Astrocyte of the hippocampus (primary cell): ENCODE measurements at places on chromosomes 5 and 9.
A peak's percentile ranks its signal among the peaks of the same experiment; 100 is the strongest.

- peak; percentile 87 for DNase-seq
These were observed 39.0 kb upstream of the OSMR start for GRCh38 chr5:38806775-38807258.

GRCh38 chr5:86974955-86975354 is 292.7 kb upstream of the RASA1 start:
- no peak for DNase-seq

DNA sequence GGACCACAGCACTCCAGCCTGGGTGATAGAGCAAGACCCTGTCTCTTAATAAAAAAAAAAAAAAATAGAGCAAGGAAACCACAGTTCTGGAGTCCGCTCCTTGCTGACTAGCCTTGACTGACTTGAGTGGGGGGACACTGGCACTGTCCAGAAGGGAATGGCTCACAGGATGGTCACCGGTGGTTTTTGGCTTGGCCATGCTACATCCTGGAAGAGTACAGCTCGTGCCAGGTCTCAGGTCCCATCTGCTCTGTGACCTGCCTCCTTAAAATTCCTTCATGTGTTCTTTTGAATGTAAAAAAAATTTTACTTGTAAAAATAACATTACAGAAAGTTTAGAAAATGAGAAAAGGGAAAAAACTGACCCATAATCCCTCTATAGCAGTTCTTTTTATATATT is 5.6 kb downstream of the NANS start:
- no peak for DNase-seq

- DNase-seq, result peak; percentile 27
These were observed at the start of gene GRIN3A for GRCh38 chr9:101738566-101739183. Gene GRIN3A, minus strand, starts transcription at chr9:101738647. Its CDS starts 668 bp downstream, at chr9:101737979.

- peak; percentile 40 for DNase-seq
These were observed 109.5 kb downstream of the PALM2AKAP2 start for GRCh38 chr9:109889456-109889855.

GRCh38 chr5:43227655-43228054 is 35.6 kb downstream of the NIM1K start:
- DNase-seq, result peak; percentile 60

DNA sequence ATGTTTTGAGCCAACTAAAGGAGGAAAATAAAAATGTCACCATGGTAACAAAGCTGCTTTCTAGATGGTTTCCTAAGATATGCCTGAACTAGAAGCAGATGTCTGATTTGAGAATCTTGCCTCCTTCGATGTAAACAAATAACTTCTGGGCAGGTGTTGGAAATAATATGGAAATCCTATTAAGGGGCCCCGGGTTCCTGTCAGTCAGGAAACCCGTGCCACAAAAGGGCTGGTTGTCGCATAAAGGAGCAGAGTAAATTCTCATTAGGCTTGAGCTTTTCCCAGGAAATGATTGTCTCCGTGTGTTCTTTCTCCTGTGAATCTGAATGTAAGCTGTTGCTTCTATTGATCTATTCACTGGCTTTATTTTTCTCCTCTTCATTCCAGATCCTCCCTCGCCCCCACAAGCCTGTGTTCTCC is 90.8 kb downstream of the TLE4 start:
- no peak for DNase-seq

DNA sequence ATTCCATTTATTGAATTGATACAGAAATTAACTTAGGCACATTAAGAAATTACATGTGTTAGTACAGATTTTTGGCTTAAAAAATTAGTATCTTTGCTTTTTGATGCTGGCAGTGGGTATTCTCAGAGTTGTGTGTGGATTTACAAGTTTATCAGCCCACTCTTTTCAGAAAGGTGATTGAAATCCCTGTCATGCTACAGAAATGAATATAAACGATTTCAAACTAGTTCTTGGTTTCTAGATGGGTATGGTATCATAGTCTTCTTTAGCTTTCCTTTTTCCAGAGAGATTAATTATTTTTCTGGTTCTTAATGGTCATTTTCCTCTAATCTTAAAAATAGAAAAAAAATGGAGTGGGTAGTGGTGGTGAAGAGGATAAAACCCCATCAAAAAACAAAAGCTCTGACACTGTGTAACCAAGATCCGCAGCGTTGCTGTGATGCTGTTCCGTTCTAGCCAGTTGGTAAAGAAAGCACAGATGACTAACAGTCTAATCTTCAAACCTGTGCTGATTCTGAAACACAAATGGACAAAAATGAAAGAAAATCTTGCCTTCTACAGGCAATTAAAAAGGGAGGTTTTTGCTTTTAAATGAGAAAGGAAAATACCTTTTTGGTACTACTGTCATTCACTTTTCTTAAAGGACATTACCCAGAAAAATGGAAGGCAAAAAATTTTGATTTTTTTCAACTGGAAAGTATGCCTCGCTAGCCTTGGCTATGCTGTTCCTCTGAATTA is 5.2 kb downstream of the LRRTM2 start:
- peak; percentile 72 for DNase-seq

DNA sequence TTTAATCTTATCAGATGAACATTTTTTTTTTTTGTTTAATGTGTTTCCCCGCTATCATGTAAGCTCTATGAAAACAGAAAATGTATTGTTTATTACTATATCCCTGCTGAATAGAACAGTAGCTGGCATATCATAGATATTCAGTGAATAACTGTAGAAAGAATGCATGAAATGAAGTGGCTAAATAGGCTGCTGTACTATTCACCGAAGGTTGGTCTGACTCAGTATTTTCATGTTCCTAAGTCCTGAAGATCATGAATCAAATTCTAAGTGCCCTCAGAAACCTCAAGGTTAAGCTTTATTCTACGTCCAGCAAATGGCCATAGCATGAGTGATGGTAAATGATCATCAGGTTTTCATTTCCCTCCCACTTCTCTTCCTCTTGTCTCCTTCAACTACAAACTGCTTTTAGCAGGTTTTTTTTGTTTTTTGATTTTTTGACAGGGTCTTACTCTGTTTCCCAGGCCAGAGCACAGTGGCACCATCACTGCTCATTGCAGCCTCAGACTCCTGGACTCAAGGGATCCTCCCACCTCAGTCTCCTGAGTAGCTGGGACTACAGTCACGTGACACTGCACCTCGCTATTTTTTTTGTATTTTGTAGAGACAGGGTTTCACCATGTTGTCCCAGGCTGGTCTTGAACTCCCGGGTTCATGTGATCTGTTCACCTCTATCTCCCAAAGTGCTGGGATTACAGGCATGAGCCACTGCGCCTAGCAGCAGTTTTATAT is 19.1 kb upstream of the ZFAND5 start:
- peak; percentile 86 for DNase-seq

GRCh38 chr9:6938873-6939272 is 181.1 kb downstream of the KDM4C start:
- DNase-seq, result peak; percentile 89

DNA sequence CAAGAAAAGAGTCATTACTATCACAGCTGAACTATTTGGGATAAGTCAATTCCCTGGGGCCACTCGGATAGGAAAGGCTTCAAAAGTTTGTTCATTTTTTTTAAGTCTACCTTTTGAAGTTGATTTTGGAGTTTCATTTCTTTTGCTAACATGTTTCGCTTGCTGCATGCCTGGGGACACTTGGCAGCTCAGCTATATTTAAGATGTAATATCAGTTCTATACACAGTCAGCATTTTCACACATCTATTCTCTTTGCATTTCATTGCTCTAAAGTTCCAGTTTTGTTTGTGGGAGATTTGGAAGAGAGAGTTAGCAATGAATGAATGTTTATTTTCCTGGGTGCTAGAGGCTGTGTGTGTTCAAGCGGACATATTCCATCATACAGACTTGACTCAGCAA is 445.2 kb upstream of the GRAMD2B start:
- no peak for DNase-seq

DNA sequence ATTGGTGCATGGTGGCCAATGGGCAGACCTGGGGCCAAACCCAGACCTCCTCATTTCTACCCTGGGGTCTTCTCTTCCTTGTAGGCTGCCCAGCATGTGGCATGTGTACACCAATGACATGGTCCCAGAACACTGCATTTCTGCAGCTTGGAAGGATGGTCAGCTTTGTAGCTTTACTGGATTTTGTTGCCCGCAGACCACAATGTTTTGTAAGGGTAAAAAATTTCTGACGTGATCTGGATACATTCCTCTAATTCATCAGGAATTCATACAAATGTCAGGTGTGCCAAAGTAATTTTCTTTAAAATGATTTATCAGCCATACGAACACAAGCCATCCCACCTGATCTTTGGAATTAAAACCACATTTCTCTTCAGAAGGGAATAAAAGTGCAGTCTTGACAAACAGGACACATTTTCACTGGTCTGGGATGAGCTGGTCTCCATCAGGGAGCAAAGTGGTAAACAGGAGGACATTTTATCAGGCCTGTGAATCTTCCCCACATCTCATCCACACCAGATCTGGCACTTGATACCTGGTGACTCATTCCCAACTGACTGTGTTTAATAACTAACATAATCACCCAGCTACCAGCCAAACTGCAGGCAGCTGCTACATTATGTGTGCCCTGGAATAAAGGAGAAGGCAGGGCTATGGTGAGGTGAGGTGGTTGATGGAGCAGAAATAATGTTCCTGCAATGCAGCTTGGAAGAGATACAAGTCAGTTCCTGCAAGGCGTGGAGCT is 103.9 kb downstream of the SPOCK1 start:
- peak; percentile 63 for DNase-seq

DNA sequence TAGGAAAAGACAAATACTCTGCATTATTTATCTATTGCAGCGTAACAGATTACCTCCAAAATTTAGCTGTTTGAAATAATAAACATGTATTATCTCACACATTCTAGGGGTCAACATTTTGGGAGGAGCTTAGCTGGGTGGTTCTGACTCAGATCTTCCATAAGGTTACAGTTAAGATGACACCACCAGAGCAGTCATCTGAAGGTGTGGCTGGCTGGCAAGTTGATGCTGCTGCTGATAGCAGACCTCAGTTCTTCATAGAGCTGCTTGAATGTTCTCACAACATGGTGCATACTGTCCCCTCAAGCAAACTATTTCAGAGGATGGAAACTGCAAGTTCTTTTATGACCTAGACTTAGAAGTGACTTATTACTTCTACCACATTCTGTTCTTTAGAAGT is 146.3 kb upstream of the FSTL4 start:
- no peak for DNase-seq

DNA sequence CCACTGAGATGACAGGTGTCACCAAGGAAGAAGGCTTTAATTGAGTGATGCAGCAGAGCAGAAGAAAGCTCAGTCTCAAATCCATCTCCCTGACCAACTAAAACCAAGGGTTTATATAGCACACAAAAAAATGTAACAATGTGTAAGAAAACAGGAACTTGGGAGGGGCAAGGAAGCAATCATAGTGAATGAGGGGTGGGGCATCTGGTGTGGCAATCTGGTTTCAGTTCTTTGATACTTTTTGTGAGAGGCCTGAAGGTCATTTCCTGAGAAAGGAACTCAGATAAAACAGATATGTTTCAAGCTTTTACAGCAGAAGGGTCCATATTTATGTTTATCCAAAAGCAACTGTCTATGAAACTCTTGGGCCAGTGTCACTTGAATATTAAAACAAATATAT is 19.7 kb downstream of the CD180 start:
- no peak for DNase-seq

DNA sequence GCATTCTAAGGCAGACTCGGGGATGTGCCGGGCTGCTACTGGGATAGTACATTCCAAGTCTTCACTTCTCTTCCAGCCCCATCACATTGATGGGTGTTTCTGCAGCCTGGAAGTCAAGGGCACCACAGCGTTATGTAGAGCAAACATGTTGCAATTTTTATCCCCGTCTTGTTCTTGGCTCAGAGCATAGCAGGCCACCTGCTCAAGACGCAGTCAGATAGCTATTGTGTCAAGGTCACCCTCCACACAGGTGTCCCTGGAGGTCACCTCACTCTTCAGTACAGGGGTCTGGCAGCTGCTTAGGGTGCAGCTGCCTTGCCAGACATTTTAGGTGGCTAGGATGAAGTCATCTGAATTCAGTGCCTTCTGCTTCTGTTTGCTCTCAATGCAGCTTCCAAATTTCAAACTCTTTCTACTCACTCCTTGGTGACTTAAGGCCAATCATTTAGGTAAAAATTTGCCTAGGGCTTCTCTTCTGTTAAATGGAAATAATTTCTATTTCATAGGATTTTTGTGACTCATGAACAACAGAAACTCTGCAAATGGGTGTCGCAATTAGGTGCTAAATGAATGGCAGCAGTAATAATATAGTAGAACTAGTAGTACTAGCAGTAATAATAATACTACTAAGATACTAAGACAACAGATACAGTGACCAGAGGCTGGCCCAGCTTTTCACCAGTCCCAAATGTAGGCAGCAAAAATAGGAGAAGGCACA is 24.3 kb downstream of the KCNV2 start:
- no peak for DNase-seq

DNA sequence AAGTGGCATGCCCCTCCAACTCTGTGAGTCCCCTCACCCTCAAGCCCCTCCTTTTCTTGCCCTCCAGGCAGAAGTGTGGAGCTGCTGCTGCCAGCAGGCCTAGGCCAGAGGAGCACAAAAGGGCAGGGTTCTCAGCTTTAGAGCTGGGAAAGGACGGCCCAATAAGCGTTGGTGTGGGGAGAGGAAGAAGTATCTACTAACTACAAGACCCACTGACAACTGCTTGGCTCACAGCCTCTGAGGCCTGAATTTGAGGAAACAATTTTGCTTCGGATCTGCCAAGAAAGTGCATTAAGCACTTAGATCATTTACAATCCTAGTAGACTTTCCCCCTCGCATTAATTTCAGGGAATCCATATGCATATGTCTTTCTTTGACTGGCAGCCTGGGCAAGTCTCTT is 179.4 kb downstream of the SNX18 start:
- DNase-seq, result no peak

DNA sequence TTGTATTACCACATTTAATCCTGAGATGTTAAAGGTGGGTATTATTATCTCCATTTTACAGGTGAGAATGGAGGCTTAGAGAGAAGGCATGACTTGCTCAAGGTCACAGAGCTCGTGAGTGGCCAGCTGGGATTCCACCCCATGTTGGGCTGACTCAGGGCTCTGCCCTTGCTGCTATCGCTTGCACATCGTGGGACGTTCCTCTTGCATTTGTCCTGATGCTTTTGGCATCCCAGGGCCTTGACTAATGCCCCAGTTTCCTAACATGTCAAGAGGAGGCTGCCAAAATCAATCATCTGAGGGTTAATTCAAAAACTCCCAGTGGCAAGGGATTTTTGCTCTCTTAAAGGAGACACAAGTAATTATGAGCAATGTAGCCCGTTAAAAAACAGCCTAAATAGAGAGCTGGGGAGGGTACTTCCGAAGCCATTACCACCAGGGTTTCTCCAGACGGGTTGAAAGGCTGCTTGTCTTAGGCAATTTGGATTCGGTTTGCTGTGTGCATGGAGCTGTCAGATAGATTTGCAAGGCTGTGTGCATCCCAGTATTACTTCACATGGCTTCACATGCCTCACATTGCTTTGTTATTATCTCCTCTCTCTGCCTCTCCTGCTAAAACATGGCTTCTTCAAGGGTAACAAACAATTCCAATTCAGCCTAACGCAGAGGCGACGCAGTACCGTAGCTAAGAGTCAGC is 347.4 kb downstream of the DRD1 start:
- peak; percentile 7 for DNase-seq

DNA sequence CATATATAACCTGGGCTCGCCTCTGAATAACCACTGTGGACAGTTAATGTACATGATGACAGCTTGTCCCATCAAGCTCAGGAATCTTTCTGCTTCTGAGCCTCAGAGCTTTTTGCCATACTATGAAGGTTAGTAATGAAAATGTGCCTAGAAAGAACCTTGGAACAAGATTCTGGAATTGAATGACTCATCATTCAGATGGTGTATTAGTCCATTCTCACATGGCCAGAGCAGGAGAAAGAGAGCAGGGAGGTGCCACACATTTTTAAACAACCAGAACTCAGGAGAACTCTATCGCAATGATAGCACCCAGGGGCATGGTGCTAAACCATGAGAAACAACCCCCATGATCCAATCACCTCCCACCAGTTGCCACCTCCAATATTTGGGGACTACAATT is 542.1 kb downstream of the PRR16 start:
- no peak for DNase-seq
